ENCODE measurements at places on chromosomes 3 and 15. TPM values are rescaled to one million over a fixed set of nuclear protein-coding genes. Genes with fewer than 3 reads are reported as not detected.

The CHRD gene
- not detected for polyA plus RNA-seq

The CCNB2 gene
- 0.51 TPM for polyA plus RNA-seq

The AHSG gene
- not detected for polyA plus RNA-seq

The CADPS gene
- not detected for polyA plus RNA-seq

The MOBP gene
- not detected for polyA plus RNA-seq

The PSMD6 gene
- polyA plus RNA-seq: 117 TPM

The ADIPOQ gene
- polyA plus RNA-seq: not detected

The CHRNA3 gene
- not detected for polyA plus RNA-seq
